Type B pancreatic cell (in vitro differentiated cells): ENCODE measurements at places on chromosomes 16 and 17. TPM values are rescaled to one million over a fixed set of nuclear protein-coding genes. Genes with fewer than 3 reads are reported as not detected.
A peak's percentile ranks its signal among the peaks of the same experiment; 100 is the strongest.

The CCDC92B gene
- 1.3 and 1.5 TPM in 2 replicates for total RNA-seq

The NEK8 gene
- 8.7 and 9.5 TPM in 2 replicates for total RNA-seq

The ELMO3 gene
- 9.6 and 19.8 TPM in 2 replicates for total RNA-seq

The ABCA3 gene
- 10.5 and 12.5 TPM in 2 replicates for total RNA-seq

The SLX4 gene
- 7.3 and 13.3 TPM in 2 replicates for total RNA-seq

The C1QL1 gene
- total RNA-seq: 15.6 and 76.5 TPM in 2 replicates

The INTS2 gene
- total RNA-seq: 13.9 and 18.2 TPM in 2 replicates

The KRT16 gene
- 1.5 and 9.2 TPM in 2 replicates for total RNA-seq

The PDIA2 gene
- total RNA-seq: 1.0 and 1.6 TPM in 2 replicates

The KRTAP2-1 gene
- total RNA-seq: not detected in 2 replicates

The LGALS9 gene
- total RNA-seq: 22.5 and 25.3 TPM in 2 replicates

The CDH5 gene
- total RNA-seq: 0.40 and 0.46 TPM in 2 replicates

The MAP2K4 gene
- total RNA-seq: 45.1 and 49.6 TPM in 2 replicates

GRCh38 chr17:20926532-20926931 is 116.3 kb downstream of the USP22 start:
- no peak for DNase-seq

GRCh38 chr17:75504347-75505151 is 10.8 kb downstream of the CASKIN2 start:
- no peak for DNase-seq

- no peak for DNase-seq
Measured at GRCh38 chr16:65658349-65658748, 536.5 kb upstream of the CDH11 start.

- DNase-seq: no peak
Measured at GRCh38 chr16:8505327-8505991, 84.9 kb downstream of the TMEM114 start.

DNA sequence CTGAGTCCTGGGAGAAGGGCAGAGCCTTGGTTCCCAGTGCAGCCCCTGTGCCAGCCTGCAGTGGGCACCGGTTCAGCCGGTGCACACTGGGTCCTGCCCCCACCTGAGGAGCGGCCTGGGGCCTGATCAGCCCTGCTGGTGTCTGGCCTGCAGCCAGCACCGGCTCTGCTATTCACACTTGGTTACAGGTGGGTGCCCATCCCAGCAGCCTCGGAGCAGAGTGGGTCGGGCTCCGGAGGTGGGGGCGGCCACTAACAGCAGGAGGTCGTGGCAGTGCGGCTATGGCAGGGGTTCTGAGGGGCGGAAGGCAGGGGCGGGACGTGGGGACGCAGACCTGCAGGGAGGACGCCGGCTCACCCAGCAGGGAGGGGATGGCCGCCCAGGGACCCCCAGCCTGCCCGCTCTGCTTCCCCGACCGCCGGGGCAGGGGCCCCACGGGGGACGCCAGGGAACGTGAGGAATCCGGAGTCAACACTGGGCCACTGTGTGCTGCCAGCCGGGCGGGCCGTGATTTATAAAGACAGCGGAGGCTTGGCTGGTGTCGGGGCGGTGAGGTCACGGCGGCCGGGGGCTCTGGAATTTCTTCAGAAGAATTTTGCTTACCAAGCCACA is 20.3 kb downstream of the METRNL start:
- no peak for DNase-seq

GRCh38 chr17:48547808-48548522 is 3.1 kb upstream of the HOXB2 start:
- no peak for DNase-seq

DNA sequence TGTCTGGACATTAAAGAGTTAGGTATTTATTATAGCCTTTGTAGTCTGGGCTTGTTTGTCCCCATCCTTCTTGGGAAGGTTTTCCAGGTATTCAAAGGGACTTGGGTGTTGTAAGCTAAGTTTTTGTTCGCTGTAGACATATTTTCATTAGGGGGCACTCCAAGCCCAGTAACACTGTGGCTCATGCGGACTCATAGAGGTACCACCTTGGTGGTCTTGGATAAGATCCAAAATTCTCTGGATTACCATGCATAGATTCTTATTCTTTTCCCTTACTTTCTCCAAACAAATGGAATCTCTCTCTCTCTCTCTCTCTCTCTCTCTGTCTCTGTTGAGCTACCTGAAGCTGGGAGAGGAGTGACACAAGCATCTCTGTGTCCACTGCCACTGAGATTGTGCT is 48.9 kb downstream of the ERCC4 start:
- DNase-seq: no peak

- DNase-seq: no peak
Measured at GRCh38 chr16:57999971-58000705, at the start of gene ZNF319. ZNF319 (minus strand) TSS chr16:58000672; CDS start chr16:57998265, 2,407 bp downstream.

DNA sequence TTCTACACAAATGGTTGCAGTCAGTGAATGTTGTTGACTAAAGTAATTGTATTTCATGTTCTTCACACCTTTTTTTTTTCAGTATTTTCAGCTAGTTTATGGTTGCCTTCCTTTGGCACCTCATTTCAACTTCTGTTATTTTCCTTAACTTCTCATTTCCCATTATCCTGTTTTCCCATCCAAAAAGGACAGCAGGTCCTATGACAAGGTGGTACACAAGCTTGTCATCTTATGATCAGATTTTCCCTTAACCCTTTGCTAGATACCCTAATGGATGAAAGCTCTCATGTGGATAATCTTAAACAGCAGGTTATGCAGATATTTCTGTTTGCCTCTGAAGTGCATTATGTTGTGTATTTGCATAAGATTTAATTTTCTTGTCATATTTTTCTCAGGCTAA is 7.1 kb upstream of the ASIC2 start:
- no peak for DNase-seq

- DNase-seq: no peak
Measured at GRCh38 chr17:15412606-15413005, 54.8 kb downstream of the CDRT4 start.

DNA sequence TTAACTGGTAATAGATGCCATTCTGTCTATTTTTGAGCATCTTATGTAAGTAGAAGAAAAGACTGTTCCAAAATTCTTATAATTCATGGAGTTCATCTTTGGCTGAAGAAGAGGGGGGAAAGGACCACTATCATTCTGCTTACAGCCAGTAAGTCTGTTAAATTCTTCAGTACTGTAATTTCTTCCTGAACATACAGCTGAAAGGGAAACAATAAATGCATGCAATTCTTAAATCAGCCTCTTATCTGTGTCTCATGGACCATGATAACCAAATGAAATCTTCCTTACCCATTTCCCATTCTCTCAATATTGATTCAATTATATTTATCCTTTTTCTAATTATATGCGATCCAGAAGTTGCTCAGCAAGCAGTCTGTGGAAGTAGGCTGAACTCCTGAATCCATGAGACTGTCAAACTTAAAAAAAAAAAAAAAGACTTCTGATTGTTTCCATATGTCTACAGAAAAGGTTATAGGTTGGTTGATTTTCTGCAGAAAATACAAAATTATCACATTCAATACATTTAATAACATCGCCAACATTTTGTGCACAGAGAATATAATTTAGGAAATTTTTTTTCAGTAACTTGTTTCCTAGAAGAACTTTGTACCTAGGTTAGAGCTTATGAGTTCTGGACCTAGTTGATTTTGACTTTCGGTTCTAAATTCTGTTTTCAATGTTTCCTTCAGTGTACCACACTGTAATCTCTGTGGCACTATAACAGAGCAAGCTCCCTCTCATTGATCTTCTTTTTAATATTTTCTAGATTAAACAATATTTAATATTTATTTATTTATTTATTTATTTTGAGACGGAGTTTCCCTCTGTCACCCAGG is 1.2 kb upstream of the ABCA9 start:
- no peak for DNase-seq

- DNase-seq: peak; percentile 87
Measured at GRCh38 chr16:83956336-83957289, 3.6 kb downstream of the OSGIN1 start.

- DNase-seq: no peak
Measured at GRCh38 chr17:61399131-61400065, at the start of gene TBX2. TBX2 (plus strand) TSS chr17:61399843; CDS start chr17:61400177, 334 bp downstream.

GRCh38 chr17:60154616-60155426 is 5.0 kb downstream of the CA4 start:
- DNase-seq: no peak
